WERI-Rb-1 (cell line): ENCODE measurements at places on chromosomes 6 and 20.

DNA sequence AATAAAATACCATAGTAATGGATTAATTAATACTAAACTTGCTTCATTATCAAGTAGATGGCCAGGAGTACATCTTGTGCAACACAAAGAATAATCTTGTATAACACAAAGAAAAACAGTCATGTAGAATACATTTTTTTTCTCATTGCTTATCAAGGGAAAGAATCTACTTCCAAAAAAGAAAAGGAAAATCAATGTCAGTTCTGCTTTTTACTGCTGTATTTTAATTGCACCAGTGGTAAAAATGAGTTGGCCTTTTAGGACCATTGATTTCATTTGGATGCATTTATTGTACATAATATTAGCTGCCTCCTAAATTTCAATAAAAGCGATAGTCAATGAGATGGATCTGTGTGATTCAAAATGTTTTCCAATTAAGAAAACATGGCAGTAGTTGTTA is 96.9 kb upstream of the BTBD3 start:
- DNase-seq = no peak

- DNase-seq = no peak
Observed at GRCh38 chr6:3117912-3118352, 579 bp upstream of the BPHL start.

- no peak for DNase-seq
Observed at GRCh38 chr20:13745784-13746183, 38.9 kb downstream of the ESF1 start.

GRCh38 chr6:20943040-20943627 is 408.9 kb downstream of the CDKAL1 start:
- DNase-seq = no peak

- peak; percentile 90 for DNase-seq
Observed at GRCh38 chr6:28634761-28635546, 109.3 kb downstream of the GPX5 start.

DNA sequence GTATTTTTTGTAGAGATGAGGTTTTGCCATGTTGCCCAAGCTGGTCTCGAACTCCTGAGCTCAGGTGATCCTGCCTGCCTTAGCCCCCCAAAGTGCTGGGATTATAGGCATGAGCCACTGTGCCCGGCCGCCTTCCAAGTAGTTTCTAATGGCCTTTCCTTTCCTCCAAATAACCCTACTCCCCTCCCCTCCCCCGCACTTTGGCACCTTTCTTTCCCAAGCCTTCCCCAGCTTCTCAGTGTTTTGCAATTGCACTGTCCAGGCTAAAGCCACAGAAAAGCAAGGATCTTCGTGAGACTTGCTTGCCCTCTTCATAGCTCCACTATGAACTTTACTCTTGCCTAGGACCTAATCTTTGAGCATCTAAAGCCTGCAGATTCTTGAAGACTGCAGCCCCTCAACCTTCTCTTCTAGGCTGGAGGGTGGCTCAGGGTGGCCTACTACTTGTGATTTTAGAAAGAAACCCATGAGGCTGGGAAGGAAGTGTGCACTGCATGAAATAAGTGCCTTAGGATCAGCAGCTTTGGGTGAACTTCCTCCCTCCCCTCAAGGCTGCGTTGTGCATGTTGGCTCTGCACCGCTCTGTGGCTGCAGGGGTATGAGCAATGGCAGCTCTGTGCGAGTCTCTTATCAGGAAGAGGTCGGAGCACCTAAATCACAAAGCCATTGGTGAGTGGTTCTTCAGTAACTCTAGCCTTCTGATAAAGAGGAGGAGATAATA is 152.4 kb upstream of the SNX9 start:
- DNase-seq = no peak

DNA sequence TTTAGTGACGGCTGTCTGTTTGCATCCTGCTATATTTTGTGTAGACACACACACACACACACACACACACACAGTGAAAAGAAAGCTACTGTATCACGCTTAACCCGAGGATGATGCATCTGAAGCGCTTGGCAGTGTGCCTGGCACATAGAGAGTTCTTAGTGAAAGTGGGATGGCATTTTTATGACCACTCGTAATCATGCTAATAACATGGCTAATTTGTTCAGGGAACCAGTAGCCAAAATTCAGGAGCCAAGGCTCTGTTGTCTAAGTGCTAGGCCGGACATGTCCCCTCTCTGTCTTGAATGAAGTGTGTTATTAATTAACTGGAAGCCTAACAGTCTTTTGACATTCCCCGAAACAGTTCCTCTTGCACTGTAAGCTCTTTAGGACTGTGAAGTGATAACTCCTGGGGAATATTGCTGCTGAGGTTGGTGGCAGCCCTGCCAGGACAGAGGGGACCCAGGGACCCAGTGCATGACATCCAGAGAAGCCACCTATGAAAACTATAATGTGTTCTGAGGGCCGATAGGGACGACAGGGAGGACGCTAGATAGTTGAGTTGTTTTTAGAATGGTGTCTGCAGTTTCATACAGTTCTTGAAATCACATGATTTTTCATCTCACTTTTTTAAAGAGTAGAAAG is 45.0 kb upstream of the IRF4 start:
- DNase-seq = no peak

- DNase-seq = no peak
Observed at GRCh38 chr6:2168480-2168879, 76.9 kb downstream of the GMDS start.

- DNase-seq = no peak
Observed at GRCh38 chr6:163459007-163459406, 44.5 kb downstream of the QKI start.

- no peak for DNase-seq
Observed at GRCh38 chr20:23203951-23204730, 118.0 kb upstream of the CD93 start.

DNA sequence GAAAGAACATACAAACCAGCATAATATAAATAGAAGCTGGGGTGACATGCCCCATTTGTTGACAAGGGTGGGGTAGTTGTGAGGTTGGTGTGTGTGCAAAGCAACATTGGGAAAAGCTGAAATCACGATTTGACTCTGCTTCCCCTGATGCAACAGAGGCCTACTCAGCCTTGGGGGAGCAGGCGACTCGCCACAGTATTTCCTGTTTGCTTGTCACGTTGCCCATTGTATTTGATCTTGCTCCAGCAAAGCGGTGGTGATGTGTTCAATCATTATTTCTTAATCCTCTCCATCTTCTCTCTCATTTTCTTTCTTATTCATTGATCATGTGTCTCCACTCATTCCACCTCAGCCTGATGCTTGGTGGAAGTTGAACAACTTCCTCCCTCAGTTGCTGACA is 165.8 kb upstream of the CITED2 start:
- DNase-seq = no peak

GRCh38 chr6:3575166-3575565 is 118.3 kb upstream of the SLC22A23 start:
- no peak for DNase-seq

- no peak for DNase-seq
Observed at GRCh38 chr20:24357177-24357576, 112.3 kb upstream of the SYNDIG1 start.

GRCh38 chr6:39214846-39215639 is 14.2 kb downstream of the KCNK5 start:
- DNase-seq = no peak

DNA sequence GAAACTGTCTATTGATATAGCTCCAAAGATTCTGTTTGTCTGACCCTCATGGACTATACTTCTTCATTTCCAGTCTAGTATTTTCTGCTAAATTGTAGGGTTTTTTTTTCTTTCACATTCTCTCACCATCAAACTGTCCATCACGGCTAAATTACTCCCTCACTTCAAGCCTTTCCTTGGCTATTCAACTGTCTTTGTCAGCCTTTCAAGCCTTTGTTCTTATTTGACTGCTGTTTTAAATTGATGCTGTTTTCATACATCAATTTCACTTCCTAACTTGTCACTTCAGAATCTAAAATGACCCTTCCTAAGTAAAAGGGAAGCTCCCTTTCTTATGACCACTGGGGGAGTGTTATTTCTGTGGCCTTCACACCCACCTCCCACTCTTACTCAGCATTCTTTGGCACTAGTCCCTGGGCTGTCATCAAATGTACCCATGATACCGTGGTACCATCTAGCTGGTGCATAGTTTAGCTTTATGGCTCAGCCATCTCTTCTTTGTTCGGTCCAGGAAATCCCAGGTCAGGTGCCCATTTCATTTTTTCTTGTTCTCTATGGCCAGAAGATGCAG is 8.6 kb downstream of the GJA1 start:
- DNase-seq = no peak

GRCh38 chr6:144263786-144264185 is 21.3 kb upstream of the UTRN start:
- DNase-seq = no peak

GRCh38 chr6:37793067-37793466 is 26.5 kb upstream of the ZFAND3 start:
- no peak for DNase-seq

DNA sequence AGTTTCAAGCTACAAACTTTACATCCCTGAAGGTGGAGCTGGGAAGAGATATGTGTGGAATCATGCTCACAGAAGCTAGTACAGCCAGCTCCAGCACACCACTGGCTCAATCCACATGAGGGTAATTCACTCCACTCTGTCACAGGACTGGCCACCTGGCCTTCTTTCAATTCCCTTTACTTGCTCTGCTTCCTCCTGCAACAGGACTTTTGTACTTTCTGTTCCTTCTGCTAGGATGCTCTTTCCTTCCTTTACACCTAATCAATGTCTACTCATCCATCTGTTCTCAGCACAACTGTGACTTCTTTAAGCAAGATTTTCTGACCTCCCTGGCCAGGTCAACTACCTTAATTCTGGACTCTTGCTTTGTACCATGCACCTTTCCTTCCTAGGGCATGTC is 39.4 kb upstream of the MYB start:
- DNase-seq = no peak

GRCh38 chr20:3759316-3759823 is 8.2 kb downstream of the ADISSP start:
- no peak for DNase-seq

DNA sequence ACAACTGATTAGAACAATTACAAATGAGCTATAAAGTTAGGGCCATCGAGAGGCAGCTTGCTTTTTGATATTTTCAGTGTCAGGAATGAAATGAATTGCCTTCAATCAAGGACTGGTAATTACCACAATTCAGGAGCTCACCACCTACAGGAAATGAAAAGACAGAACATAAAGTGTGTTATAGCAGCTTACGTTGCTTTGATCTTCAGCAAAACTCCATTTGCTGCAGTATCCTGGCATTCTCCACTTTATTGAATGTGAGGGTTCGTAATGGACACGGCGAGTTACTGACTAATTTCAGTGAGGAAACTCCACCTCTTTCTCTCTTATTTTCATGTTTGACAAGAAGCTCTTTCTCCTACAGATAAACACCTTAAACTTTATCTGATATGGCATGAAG is 440.0 kb upstream of the HSF2 start:
- no peak for DNase-seq

GRCh38 chr6:34916348-34916967 is 27.4 kb downstream of the ANKS1A start:
- DNase-seq = no peak

- DNase-seq = no peak
Observed at GRCh38 chr20:36544134-36545018, 3.1 kb downstream of the MYL9 start.

GRCh38 chr6:145892026-145892425 is 72.1 kb downstream of the SHPRH start:
- DNase-seq = no peak

DNA sequence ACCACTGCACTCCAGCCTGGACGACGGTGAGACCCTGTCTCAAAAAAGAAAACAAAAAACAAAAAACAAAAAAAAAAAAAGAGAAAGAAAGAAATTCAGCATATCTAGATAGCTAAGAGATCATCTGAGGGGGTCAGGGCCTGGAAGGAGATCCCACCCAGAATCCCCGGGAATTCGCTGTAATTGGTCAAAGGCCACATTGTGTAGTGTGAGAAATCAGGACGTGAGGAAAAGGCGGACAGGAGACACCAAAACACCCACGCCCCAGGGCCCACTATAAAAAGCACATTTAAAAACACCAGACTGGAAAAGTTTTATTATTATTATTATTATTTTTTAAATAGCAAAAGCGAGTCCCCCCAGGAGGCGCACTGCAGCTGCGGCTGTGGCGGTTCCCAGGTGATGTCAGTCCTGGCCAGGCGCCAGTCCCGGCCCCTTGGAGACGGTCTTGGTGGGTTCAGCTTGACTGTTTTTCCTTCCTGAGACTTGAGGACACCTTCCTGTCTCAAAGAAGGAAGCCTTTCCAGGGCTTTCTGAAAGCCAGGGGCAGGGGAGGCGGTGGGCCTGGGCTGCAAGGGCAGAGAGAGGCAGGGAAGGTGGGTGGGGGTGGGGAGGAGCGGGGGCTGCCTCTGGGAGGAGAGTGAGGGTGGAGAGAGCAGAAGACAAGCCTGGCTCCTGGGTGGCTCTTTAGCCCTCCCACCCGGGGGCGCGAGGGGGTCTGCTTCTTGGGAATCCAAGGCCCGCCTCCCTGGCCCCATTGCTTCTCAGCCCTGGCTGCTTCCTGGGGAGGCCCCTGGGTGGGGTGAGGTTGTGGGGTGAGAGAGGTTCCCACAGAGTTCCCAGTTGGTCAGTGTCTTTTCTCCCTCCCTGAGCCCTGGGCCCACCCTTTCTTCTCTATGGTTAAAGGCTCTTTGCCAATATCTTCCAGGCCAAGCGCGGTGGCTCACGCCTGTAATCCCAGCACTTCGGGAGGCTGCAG is 14.5 kb downstream of the TCF15 start:
- DNase-seq = no peak

- no peak for DNase-seq
Observed at GRCh38 chr6:116030770-116031169, 29.9 kb downstream of the FRK start.

GRCh38 chr6:128712898-128713297 is 170.0 kb upstream of the LAMA2 start:
- no peak for DNase-seq

DNA sequence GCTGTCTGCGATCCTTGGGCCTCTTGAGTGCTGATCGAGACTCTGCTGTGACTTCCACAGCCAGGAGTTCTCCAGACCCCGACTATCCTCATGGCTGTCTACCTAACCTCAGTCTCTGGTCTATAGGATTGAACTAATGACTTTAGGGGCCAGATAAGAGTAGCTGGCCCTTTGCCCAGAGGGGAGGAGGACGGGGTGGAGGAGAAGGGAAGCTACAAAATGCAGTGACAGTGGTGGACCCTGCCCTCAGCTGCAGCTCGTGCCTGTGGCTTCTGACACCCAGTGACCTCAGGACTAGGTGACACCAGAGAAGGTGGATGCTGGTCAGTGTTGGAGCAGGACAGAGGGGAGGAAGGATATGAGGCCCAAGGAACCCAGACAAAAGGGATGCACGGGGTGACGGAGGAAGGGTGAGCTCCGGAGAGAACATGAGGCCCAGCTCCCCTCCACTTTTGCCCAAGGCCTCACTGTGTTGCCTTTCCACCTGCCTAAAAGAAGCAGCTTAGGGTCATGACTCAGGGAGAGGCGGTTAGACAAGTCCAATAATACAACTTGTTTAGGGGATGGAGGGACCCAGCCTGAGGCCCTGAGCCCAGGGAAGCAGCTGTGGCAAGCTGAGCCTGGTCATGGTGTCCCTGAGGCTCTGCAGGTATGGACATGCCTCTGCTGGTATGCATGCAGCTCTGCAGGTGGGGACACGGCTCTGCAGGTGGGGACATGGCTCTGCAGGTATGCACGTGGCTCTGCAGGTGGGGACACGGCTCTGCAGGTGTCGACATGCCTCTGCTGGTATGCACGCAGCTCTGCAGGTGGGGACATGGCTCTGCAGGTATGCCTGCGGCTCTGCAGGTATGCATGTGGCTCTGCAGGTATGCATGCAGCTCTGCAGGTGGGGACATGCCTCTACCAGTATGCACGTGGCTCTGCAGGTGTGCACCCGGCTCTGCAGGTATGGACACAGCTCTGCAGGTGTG is 67.7 kb downstream of the SYNJ2 start:
- DNase-seq = no peak

- no peak for DNase-seq
Observed at GRCh38 chr6:17233531-17233930, 47.6 kb upstream of the RBM24 start.
